ENCODE measurements at places on chromosomes 7 and 10.

- no peak for DNase-seq
Measured at GRCh38 chr10:69721690-69722310, 79.9 kb upstream of the COL13A1 start.

- DNase-seq: no peak
Measured at GRCh38 chr7:130494431-130494858, 2.6 kb downstream of the MEST start.

DNA sequence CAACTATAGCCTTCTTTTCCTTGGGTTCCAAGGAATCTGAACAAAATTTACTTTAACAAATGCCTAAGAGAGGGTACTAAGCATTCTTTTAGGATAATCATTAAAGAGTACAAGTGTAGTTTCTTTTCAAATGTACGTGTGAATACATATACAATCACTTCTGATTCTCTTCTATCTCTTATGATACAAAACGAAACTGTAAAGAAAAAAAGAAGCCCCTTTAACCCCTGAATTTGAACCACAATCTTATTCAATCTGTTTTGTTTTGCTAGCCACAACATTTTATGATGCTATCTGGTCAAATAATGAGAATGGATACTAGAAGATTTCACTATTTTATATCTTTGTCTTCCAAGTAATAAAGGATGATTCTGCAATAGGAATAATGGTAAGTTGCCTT, 48.7 kb downstream of the SIRT1 start:
- no peak for DNase-seq

DNA sequence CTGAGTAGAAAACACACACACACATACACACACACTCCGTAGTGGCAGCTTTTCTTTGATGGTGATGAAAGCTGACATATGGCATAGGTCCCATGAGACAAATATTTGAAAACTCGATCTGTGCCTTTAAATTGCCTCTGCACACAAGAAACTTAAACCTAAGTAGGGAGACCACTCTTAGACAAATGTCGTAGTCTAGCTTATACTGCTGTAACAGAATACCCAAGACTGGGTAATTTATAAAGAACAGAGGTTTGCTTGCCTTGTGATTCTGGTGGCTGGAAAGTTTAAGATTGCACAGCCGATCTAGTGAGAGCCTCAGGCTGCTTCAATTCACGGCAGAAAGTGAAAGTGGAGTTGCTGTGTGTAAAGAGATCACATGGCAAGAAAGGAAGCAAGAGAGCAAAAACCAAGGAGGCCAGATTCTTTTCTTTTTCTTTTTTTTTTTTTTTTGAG, 489.4 kb upstream of the SORCS1 start:
- DNase-seq: no peak

DNA sequence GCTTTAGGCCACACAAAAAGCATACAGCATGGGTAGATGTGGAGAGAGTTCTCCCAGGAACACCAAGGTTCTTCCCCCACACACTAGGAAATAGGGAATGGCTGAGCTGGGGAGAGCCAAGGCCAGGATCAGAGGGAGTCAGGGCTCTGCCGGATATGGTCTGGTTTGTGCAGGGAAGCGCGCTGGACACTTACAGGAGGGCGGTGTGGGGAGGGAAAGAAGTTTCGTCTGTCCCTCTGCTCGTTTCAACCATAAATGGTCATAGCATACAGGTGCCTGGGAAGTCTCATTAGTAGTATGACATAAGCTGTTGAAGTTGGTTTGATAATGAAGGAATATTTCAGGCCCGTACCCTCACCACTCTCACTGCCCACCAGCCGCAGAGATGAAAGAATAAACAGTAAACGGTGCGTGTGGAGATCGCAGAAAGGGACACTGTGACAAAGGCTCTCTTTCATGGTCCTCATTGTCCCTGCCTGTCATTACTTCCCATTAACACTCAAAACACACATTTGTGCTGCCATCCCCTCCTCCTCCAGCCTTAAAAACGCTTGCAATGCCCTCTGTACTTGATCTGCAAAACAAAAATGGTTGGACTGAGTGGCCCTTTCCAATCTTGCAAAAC, 207.2 kb downstream of the CELF2 start:
- no peak for DNase-seq

DNA sequence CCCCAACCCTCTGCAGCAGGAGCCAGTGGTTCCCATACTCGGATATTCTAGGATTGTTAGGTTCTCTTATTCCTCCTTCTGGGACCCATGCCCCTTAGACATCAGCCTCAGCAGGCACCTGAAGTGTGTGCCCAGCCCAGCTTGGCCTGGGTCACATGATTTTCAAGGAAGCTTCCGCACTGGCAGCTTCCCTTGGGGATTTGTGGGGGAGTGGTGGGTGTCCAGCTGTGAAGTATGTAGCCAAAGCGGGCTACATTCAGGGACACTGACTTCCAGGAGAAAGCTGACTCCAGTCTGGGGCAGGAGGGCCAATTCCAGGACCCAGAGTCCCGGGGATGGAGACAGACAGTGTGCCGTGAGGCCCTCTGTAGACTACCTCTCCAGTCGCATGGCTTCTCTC, 1.3 kb downstream of the LDB1 start:
- DNase-seq: no peak

- no peak for DNase-seq
Measured at GRCh38 chr10:26269754-26270153, 53.2 kb downstream of the GAD2 start.

- no peak for DNase-seq
Measured at GRCh38 chr10:128178302-128178958, 52.2 kb upstream of the MKI67 start.

- no peak for DNase-seq
Measured at GRCh38 chr10:108465871-108466641, 1301.5 kb upstream of the SORCS1 start.

GRCh38 chr10:15052121-15052520, 8.4 kb downstream of the OLAH start:
- no peak for DNase-seq

- DNase-seq: no peak
Measured at GRCh38 chr10:81875467-81876252, 666 bp downstream of the NRG3 start.

GRCh38 chr7:22944510-22944909, 69.4 kb downstream of the HYCC1 start:
- no peak for DNase-seq

- DNase-seq: no peak
Measured at GRCh38 chr10:83253011-83253671, 886.2 kb upstream of the GHITM start.

Data from stimulated activated CD8-positive, alpha-beta memory T cell treated with anti-CD3 and anti-CD28 coated beads, Interleukin-4, amount 100 ng/mL, for 4 hours (primary cell).